ENCODE measurements at places on chromosomes 7 and 10.
A peak's percentile ranks its signal among the peaks of the same experiment; 100 is the strongest.

DNA sequence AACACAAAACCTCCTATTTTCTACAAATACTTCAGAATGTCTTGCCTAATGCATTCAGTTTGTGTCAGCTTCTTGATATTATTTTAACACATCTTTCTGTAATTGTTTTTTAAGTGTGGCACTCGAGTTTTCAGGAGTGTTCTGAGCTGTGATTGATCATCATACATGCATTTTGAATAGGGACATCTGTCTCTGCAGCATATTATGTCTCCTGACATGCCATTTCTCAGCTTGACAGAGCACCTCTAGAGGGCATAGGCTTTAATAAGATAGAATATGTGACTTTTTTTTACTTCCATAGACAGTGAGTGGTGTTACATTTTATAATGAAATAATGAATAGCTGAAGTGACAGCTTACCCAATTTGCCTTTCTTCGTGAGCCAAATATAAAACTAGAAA, 219.2 kb upstream of the HDAC9 start:
- no peak for DNase-seq

GRCh38 chr7:3589752-3590151, 288.7 kb downstream of the SDK1 start:
- no peak for DNase-seq

GRCh38 chr10:95423164-95424005, 132.6 kb upstream of the PDLIM1 start:
- DNase-seq: no peak

GRCh38 chr7:111517549-111517951, 44.7 kb downstream of the IMMP2L start:
- DNase-seq: no peak

DNA sequence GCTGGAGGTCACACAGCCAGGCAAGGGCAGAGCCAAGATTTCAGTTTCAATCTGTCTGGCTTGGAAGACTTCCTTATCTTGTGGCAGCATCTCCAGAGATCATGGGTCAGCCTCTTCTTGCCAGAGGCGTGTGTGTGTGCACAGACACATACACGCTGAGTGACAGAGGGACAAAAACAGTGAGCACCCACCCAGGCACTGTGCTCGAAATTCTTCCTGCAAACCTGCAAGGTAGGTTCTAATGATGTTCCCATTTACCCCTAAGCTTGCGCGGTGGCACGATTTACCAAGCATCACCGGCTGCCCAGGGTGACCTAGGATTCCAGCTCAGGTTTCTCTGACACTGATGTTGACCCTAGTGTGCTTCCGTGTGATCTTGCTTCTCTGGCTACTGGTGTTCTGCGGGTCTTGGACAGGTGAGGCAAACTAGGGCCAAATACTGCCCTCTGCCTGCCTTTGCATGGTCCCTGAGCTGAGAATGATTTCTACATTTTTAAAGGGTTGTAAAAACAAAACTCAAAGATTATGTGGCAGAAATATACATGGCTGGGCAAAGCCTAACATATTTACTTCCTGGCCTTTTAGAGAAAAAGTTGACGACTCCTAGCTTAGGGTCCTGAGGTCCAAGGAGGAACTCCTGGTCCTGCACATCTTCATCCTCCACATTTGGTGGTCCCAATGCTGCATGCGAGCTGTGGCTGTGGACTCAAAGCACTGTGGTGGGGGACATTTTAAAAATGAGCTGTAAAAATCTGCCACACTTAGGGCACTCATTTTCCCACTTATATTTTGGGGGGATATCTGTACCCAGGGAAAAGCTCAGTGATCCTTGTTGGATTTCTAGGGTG, 268.5 kb downstream of the RPS24 start:
- DNase-seq: no peak

- DNase-seq: peak; percentile 0
Measured at GRCh38 chr10:115417585-115418265, 324.6 kb downstream of the ATRNL1 start.

DNA sequence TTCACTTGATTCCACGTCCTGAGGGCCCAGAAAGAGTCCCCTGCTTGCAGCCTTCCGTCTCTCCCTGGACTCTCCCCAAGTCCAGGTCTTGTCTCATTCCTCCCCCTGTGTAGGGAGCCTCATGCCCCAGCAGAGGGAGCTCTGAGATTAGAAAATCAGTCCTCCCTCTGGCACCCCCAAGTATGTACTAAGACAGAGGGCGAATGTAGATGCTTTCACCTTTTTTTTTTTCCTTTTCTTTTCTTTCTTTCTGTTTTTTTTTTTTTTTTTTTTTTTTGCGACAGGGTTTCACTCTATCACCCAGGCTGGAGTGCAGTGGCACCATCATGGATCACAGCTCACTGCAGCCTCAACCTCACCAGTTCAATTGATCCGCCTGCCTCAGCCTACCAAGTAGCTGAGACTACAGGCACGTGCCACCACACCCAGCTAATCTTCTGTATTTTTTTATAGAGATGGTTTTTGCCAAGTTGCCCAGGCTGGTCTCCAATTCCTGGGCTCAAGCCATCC, 10.3 kb downstream of the SFXN3 start:
- peak; percentile 8 for DNase-seq

DNA sequence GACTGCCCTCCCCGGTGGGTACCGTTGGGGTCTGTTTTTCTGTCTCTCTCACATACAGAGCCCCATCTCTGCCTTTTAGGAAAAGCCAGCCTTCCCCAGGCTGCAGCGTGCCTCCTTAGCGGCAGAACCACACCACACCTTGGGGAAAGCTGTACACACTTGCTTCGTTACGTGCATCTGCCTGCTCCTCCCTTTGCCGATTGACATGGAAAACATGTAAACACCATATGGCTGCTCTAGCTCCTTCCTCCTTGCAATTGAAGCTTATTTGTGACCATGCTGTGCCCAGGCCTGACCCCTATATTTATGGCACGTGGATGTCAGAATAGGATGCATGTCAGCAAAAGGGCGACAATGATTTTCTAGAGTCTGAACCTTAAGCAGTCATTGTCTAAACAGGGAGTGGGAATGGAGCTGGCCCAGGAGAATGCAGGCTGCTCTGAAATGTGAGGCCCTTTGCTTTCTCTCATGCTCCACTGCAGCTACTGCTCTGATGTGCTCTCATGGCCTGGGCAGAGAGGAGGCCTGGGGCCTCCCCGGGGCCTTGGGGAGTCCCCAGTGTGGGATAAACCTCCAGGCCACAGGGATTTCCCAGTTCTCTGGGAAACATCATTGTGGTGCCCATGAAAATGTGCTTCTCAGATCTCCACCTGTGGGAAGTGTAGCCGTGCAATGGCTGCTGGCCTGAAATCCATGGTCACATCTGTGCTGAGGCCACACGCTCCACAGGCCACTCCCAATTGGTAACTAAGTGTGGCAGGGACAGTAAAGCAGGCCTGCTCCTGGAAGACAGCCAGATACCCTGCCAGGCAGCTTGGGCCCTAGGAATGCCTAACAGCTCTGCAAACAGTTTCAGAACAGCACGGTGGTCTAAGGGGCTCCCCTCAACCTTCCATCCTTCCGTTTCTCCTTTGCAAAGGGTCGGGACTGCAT, 18.6 kb downstream of the PDE6C start:
- DNase-seq: no peak

- DNase-seq: no peak
Measured at GRCh38 chr10:24374134-24374915, 165.4 kb downstream of the KIAA1217 start.

DNA sequence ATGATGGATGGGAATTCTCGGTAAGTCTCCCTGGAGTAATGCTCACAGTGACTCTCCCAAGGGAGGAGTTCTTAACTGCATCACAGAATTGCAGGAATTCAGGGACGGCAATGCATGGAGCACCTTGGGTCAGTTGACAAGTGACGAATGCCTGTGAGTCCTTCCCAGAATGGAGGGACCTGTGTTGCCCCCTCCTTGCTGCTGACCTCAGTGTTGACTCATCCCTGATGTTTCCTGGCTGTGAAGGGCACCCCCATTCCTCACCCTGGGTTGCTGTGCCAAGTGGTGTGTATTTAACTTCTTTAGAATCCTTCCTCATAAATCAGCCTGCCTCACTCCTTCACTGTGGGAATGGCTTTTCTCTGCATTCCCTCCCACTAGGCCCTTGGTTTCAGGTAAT, 98.9 kb downstream of the LRMDA start:
- no peak for DNase-seq

GRCh38 chr10:71040343-71040742, 152.0 kb upstream of the PCBD1 start:
- DNase-seq: no peak

GRCh38 chr10:122498521-122498920, 37.2 kb downstream of the HTRA1 start:
- DNase-seq: no peak

DNA sequence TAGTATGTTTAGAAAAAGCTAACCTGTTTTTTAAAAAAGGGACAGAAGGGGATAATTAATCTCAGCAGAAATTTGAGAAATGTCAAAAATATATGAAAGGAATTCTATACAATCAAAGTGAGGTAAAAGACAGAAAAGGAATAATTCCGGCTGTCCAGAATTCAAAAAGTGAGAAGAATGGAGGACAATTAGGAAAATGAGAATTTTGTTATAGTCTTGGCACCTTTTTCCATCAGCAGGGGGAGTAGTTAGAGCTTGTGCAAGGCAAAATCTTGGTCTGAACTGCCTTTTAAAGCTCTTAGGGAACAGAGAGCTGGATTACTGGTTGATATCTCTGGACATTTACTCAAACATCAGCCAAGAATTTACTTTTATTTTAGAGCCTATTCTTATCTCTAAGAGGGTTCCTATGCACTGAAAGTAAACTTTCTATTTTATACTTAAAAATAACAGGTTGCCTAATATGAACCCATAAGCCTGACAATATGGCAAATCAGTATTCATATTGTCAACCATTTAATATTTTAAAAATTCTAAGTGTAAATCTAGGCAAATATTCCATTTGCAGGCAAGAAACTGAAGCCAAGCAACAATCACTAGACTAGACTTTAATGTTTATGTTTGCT, 185.6 kb downstream of the ANK3 start:
- DNase-seq: no peak

DNA sequence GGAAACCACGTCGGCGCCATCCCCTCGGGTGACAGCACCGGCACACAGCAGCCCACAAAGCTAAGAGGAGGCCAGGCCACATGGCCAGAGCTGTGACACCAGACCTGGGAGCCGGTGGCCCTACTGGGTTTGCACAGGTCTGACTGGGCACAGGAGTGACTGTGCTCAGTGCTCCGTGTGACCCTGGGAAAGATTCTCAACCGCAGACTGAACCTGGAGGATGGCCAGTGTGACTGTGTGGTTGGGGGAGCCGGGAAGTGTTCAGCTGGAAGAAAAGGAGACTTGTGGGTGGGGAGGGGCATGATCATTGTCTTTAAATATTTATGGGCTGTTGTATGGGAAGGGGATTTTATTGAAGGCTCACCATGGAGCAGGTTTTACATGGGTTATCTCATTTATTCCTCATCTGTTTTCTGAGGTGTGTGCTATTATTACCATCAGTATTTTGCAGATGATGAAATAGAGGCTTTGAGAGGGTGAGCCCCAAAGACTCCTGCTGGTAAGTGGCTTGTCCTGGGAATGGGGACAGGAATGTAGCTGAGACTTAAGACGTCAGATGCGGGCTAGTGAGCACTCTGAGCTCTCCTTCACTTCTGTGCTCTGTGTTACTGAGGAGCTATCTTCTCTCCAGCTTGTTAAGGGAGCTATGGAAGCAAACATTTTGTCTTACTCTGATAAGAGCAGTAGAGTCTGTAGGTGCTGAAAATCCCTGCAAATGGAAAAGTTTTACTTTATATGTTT, 127.5 kb downstream of the TMEM178B start:
- no peak for DNase-seq

DNA sequence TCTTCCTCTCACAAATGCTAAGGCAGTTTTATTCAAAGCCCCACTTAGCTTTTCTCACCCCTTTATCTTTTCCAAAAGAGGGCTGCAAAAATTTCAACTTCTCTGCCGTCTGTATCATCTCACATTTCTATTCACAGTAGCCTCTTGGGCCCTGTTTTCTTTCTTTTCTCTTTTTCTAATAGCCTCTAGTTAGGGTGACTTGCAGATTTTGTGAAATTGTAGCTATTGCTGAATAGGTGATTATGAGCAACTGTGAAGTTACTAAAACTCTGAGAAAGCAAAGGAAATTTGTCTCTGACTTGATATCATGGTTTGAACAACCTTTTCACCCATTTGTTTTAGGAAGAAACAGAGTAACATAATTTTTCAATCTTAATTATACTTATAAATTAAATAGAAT, 29.2 kb downstream of the EXOC4 start:
- DNase-seq: no peak

- no peak for DNase-seq
Measured at GRCh38 chr7:116216956-116217571, 6.7 kb downstream of the TES start.

DNA sequence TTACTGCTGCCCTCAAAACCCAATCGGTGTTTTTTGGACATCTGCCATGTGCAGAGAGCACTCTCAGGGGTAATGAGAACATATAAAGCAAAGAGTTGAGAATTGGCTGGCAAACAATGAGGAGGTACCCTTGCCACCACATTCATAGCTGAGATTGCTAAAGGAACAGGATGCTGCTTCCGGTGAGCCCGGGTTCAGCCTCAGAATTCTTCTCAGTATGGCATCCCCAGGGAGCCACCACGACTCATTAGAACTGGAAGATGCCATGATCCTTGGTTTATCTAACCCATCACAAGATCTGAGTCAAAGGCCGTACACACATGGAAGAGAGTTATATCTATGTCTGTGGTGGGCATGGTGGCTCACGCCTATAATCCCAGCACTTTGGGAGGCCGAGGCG, 174.4 kb downstream of the ARID5B start:
- DNase-seq: no peak

GRCh38 chr7:29920491-29920890, 69.1 kb downstream of the SCRN1 start:
- DNase-seq: peak; percentile 22

GRCh38 chr10:114525368-114525949, 121.2 kb upstream of the AFAP1L2 start:
- no peak for DNase-seq

- DNase-seq: no peak
Measured at GRCh38 chr10:127738512-127739424, 1.8 kb downstream of the FOXI2 start.

- no peak for DNase-seq
Measured at GRCh38 chr10:80760914-80761371, 223.2 kb downstream of the SH2D4B start.

- no peak for DNase-seq
Measured at GRCh38 chr7:148011753-148012152, 578.8 kb upstream of the C7orf33 start.

- DNase-seq: no peak
Measured at GRCh38 chr7:36312064-36312914, 77.4 kb upstream of the ANLN start.
